ENCODE measurements at places on chromosomes 16 and 17.

DNA sequence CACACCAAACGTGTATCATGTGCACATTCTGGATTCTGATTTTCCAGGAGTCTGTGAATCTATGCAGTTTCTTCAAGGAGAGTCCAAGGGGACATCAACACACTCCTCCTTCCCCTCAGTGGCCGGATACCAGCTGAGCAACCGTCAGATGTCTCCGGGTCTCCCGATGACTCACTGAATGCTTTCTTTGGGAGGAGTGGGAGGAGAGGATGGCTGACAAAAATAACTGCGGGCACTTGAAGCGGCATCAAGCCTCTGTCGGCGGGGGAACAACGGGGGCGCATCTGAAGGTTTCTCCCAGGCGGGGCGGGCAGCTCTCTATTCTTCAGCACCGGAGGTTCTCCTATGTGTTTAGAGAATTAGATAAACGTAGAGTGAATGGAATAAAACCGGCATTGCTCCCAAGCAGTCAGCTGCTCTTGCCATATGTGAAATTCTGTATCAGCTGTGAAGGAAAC is 24.6 kb upstream of the LRRC75A start:
- no peak overlapping the region for H3K4me3 ChIP-seq
- H3K27me3 ChIP-seq, result peaks cover 72% of the 10 kb centered on the region
- H3K4me1 ChIP-seq, result peaks cover 12% of the 10 kb centered on the region
- DNase-seq, result no peak
- peaks cover 10% of the 10 kb centered on the region for H3K36me3 ChIP-seq

DNA sequence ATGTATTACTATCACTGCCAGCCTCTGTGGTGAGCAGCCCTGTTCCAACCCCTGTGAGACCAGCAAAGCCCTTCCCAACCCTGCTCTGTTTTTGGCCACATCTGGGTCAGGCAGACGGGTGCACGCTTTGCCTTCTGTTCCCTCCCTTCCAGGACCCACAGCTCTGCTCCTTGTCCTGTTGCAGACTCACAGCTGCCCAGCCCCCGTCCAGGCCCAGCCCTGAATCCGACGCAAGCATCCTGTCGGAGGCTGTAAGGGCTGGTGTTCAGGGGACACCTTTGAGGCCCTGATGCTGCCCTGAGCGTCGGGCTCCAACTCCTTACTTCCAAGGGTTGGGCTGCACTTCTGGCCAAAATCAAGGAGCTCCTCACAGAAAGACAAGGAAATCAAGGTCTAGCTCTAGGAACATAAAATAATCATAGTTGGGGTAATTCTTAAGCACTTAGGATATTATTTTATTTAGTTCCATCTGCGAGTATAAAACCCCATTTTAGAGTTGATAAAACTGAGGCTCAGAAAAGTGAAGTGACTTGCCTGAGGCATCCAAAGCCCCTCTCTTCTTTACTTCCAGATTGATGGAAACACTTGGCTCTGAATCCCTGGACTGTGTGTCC is 14.3 kb upstream of the SRCIN1 start:
- H3K27ac ChIP-seq, result no peak overlapping the region
- no peak for DNase-seq
- no peak overlapping the region for H3K4me3 ChIP-seq
- peaks cover 4% of the 10 kb centered on the region for H3K36me3 ChIP-seq

DNA sequence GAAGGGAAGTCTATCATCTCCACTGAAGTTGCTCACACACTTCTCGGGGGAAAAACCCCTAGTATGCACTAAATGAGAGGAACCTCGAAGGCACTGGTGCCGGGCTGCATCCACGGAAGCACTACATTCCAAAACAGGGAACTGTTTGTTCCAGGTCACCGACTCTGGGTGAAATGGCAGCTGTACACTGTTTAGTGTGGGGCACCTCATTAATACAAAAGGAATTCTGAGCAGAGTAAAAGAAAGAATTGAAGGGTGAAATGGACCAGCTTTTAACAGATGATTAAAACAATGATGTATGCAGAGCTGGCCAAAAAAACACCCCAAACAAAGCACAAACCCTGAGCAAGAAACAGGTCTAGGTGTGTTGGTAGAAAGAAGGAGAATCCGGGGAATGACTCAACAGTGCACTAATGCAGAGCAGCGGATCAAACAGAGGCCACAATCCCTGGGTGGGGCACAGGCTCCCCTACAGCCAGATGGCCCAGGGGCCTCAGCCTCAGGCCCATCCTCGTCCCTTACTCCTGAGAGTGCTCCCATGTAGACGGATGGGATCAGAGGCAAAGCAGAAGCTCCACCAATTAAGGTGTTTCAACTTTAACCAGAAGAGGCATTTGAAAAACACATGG is 161.5 kb downstream of the ZFHX3 start:
- peaks cover 4% of the 10 kb centered on the region for H3K36me3 ChIP-seq
- no peaks in the 10 kb centered on the region for H3K4me1 ChIP-seq
- H3K27me3 ChIP-seq, result peaks cover 12% of the 10 kb centered on the region
- DNase-seq, result no peak
- no peak overlapping the region for H3K27ac ChIP-seq

GRCh38 chr17:73851921-73852320 is 207.7 kb upstream of the SDK2 start:
- no peak overlapping the region for H3K4me3 ChIP-seq
- no peak for DNase-seq
- no peak overlapping the region for H3K27ac ChIP-seq
- peaks cover 3% of the 10 kb centered on the region for H3K36me3 ChIP-seq
- H3K27me3 ChIP-seq, result peaks cover 8% of the 10 kb centered on the region
- peaks cover 7% of the 10 kb centered on the region for H3K4me1 ChIP-seq

DNA sequence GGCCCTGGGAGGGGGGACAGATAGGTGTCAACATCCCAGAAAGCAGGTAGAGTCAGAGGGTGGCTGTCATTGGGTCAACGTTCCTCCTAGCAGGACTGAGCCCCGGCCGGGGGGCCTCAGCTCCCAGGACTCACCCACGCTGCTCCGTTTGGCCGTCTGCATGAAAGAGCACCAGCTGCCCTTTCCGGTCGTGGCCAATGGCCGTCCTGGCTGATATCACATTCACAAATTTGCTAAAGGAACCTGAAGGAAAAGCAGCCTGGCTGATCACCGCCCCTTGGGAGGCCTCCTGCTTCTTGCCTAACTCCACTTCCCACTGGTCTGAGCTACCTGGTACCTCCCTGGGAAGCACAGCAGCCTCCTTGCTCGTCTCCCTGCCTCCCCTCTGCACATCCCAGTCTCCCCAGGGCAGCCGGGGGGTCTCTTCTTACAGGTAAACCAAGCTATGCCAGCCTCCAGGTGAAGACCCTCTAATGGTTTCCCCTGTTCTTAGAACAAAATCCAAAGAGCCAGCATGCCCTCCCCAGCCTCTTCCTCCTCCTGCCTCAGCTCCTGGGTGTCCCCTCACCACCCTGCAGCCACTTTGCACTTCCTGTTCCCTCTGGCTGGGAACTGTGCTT is 3.4 kb downstream of the NAGPA start:
- H3K4me1 ChIP-seq, result peaks cover 16% of the 10 kb centered on the region
- H3K4me3 ChIP-seq, result no peak overlapping the region
- DNase-seq, result no peak

DNA sequence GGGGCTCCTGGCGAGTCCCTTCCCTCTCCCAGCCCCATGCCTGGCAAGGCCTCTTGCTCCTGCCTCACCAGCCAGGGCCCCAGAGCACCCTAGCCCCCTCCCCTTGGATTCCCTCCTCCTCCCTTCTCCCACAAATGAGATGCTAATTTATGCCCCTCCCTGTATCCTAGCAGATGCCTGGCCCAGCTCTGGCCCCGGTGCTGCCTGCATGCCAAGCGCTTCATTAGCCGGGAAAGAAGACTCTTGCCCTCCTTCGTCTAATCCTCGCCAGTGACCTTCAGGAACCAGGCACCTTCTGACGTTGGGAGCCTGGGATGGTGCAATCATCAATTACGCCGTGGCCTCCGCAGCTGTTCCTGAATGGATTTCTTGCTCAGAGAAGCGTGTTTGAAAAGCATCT is 127.8 kb downstream of the SDK2 start:
- H3K27me3 ChIP-seq, result peaks cover 4% of the 10 kb centered on the region
- no peak overlapping the region for H3K4me3 ChIP-seq
- peaks cover 5% of the 10 kb centered on the region for H3K4me1 ChIP-seq
- no peaks in the 10 kb centered on the region for H3K36me3 ChIP-seq
- no peak overlapping the region for H3K27ac ChIP-seq

GRCh38 chr17:42675965-42676423 is 800 bp downstream of the PLEKHH3 start:
- H3K4me1 ChIP-seq, result peaks cover 36% of the 10 kb centered on the region
- H3K27me3 ChIP-seq, result peaks cover 18% of the 10 kb centered on the region
- no peak for DNase-seq
- peak overlapping the region; percentile 95 for H3K4me3 ChIP-seq
- H3K36me3 ChIP-seq, result peaks cover 4% of the 10 kb centered on the region
- no peak overlapping the region for H3K27ac ChIP-seq

Data from T-helper 17 cell (primary cell).